ENCODE measurements at places on chromosomes 7 and 10. TPM values are rescaled to one million over a fixed set of nuclear protein-coding genes. Genes with fewer than 3 reads are reported as not detected.

DNA sequence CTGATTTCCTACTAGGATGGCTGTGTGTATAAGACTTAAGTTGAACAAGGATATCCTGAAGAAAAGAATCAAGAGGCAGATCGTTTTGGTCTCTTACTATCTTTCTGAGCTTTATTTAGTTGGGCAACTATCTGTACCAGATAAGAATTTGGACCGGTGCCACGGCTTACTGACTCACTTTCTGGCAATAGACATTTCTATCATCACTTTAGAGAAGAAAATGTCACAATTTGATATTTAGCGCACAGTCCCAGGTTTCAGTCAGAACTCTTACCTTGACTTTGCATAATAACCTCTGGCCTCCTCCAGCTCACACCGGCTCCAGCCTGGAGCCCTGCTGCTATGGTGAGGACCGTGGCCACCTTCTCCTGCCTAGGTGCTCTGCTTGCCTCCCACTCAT, 218.2 kb upstream of the MDFIC start:
- no peak for DNase-seq

DNA sequence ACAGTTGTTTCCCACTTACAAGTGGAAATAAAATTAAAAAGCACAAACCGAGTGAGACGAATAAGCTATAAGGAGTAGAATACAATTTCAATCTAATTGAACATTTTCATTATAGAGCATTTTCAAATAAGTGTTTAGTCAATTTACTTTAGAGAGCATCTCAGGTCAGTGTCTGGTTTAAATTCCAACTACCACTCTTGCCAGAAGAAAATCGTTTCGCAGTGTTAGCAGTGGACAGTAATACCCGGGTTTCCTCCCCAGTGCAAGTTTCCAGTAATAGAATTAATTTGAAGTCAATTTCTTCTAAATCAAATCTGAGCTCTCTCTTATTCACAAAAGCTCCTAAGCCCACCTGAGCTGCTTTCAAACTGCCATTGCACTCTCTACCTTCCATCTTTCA, 45.7 kb downstream of the CREB3L2 start:
- DNase-seq: no peak

GRCh38 chr7:44101966-44102845, 1.9 kb upstream of the AEBP1 start:
- DNase-seq: no peak

GRCh38 chr7:112129655-112130323, 76.4 kb downstream of the DOCK4 start:
- DNase-seq: no peak

GRCh38 chr7:45196374-45196773, 38.8 kb downstream of the RAMP3 start:
- DNase-seq: no peak

- DNase-seq: no peak
These were observed 69.1 kb downstream of the C10orf120 start for GRCh38 chr10:122630526-122630925.

Gene DIP2C
- polyA plus RNA-seq: 37.7 TPM

DNA sequence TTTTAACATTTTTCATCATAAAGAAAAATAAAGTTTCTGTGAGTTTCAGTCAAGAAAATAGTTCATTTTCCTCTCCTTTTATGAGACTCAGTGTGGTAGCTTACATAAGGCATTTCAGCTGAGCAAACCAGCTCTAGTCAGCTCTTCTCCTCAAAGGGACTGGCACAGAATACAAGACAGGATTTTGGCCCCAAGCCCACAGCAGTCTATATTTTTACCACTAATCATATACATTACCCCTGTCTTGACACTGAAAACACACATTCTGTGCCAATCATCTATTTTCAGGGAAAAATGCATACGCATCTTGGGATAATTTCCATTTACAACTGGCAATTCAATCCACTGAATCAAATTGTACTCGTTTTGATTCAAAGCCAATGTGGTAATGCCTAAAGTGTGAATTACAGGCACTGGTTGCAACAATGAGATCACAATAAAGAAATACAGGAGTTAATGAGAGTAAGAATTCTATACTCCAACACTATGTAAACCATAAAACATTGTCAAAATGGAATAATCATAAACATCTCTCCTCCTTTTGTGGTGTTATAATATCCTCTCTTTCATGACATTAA, 186.4 kb downstream of the CACNA2D1 start:
- DNase-seq: no peak

DNA sequence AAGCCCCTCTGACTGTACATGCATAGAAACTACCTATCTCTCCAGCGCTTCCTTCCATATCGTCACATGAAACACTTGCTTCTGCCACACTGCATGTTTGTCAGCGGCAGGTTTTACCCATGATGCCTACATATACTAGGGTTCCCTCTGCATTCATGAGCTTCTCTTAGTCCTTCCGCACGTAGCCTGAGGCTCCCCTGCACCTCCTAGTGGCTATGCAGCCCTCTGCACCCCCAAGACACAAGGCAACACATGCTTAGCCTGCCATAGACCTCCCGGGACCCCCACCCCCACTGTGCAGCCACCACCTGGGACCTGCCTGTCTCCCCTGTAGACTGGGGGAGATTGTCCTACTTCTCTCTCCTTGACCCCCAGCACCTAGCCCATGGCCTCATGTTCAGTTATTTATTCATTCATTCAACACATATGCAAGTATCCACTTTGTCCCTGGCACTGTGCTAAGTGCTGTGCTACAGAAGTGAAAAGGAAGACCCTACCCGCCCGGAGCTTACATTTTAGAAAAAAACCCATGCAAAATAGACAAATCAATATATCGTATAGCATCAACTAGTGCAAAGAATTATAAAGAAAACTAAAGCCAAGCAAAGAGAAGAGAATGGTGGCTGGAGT, 23.5 kb downstream of the TMEM273 start:
- no peak for DNase-seq

DNA sequence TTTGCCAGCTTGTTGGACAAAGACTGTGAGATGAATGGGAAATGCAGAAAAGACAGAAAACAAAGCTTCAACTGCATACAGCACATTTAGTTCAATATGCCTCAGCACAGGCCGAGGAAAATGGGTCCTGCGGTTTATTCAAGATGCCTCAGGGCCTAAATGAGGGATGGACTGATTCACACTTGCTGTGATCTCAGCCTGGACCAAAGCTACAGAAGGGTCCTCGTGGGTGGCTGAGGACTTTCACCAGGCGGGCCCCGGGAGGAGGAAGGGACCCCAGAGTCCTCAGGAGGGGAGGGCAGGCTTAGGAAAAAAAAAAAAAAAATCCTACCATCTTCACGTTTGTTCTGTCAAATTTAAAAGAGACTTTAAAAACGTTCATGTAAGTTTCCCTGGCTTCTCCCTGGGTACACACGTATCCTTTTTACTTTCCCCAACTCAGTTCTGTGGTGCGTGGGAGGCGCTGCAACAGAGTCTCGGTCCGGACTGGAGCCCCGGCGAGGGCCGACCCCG, 624 bp upstream of the ZNF783 start:
- DNase-seq: no peak

DNA sequence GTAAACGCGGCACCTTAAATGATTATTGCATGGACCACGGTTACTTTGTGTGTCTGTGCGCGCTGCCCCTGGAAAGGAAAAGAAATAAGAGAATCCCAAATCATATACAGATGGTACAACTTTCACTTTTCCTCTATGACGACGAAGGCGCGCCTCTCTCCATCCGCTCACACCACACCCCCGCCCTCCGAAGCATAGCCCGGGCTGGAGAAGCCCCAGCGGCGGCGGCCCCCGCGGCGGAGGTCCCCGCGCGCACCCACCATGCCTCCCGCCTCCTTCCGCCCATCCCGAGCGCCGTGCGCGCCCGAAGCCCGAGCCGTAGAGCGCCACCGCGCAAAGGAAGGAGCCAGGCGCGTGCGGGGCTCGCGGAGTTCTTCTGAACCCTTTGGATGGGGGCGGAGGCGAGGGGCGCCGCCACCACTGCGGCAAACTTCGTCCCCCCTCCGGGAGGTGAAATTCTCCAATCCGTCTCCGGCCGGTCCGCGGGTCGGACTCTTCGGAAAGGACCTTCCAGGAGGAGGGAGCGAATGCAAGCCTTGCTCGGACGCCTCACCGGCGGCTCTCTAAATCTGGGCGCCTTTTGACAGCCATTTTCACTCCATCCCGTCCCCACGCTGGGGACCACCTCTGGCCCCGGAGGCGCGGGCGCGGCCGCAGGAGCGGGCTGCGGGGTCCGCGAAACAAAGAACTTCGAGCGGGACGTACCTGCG, 588 bp downstream of the GLI3 start:
- peak; percentile 82 for DNase-seq

GRCh38 chr7:104112623-104113022, 95.2 kb downstream of the ORC5 start:
- DNase-seq: no peak

Gene TUBB8
- not detected for polyA plus RNA-seq

All from hindlimb muscle (tissue), 1 donor.